Foreskin fibroblast (primary cell): ENCODE measurements at places on chromosomes 5 and 9.

DNA sequence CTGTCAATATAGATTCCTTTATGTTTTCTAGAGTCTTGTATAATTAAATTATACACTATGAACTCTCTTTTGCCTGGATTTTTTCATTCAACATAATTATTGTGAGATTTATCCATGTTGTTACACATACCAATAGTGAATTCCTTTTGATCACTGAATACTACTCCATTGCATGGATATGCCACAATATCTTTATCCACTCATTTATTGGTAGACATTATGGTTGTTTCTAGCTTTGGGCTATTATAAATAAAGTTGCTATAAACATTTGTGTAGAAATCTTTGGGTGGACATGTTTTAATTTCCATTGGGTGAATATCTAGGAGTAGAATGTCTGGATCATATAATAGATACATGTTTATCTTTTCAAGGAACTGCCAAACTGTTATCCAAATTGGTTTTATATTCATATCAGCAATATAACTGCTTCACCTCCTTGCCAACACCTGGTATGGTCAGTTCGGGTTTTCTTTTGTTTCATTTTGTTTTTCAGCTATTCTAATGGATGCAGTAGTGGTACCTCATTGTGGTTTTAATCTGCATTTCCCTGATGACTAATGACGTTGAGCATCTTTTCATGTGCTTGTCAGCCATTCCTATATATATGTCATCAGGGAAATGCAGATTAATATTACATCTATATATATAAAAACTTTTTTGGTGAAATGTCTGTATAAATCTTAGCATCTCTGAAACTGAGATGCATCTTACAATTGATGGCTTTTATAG, 32.1 kb upstream of the TCF7 start:
- DNase-seq, result no peak

DNA sequence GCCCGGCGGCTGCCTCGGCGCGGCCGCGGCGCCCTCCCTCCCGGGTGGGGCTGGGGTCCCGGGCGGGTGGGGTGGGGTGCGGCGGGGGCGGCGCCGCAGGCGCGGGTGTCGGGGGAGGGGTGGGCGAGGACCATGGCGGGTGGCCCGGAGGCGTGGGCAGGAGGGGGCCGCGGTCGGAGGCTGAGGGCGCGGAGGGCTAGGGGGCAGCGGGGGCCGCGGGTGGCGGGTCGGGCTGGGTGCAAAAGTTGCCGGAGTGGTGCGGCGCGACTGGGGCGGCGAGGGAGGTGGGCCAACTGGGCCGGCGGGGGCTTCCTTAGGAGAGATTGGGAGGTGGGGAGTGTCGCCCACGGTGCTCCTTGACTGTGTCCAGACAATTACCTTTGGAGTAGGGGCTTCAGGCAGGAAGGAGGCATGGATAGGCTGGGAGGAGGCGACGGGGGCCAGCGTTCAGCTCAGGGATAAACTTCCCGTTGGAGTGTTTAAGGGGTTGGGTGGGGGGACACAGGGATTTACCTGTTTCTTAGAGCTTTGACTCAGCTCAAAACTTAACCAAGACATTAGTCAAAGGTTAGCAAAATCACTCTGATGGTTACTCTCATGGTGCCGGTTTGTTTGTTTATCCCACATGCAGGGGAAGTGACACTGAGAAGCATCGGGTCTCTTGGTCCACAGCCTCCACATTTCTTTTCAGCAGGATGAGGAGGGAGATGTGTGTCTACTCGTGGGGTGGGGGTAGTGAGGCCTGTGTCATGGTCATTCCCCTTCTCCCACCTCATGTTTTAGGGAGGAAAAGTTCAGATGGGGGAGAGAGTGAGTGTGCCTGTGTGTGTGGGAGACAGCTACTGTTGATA, 859 bp downstream of the CSNK1G3 start:
- peak; percentile 38 for DNase-seq

DNA sequence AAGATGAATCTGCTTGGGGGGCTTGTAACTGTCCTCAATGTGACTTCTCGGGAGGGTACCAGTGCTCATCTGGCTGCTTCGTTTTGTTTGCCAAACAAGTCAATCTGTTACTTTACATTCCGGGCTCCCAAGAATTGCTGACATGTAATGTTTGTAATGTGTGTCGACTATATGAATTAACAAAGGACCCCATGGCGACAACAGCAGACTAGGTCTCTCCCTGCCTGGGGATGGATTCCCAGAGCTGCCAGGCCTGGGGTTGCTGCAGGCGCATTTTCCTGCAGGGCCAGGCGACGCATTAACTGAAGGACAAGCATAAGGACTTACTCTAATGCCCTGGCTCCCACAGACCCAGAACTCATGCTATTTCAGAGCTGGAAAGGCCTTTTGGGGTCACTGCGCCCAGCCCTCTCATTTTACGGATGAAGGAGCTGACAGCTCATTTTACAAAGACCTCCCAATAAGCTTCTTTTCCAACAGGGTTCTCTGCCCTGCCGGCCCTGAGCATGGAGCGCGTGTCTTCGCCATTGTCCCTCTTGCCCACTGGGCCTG, 214.8 kb downstream of the TTLL11 start:
- DNase-seq, result no peak

- peak; percentile 70 for DNase-seq
These were observed 27.8 kb downstream of the NFIL3 start for GRCh38 chr9:91395553-91396471.

- peak; percentile 2 for DNase-seq
These were observed 485.8 kb downstream of the NTRK2 start for GRCh38 chr9:85155352-85155751.

GRCh38 chr5:154242964-154243376, 52.4 kb downstream of the GALNT10 start:
- DNase-seq, result no peak

DNA sequence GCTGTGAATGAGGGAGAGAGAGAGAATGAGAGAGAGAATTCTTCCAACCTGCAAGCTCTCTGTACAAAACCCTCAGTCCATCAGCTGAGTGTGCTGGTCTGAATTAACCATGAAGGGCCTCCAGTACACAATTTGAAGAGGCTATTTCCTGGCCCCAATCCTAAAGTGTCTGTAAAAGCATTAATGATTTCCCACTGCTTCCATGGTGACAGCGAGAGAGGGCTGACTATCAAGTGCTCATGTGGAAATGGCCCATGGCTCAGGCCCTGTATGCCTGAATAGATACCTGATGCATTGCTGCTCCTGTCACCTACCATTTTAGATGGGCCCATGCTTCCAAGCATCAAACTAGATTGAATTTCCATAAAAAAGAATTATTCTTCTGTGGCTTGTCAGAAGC, 592.4 kb downstream of the KIF4B start:
- DNase-seq, result no peak

- no peak for DNase-seq
These were observed 100.9 kb downstream of the SNCAIP start for GRCh38 chr5:122412966-122413365.

GRCh38 chr5:80752427-80752826, 97.6 kb upstream of the DHFR start:
- DNase-seq, result no peak
